ENCODE measurements at places on chromosomes 7 and 10.

GRCh38 chr7:23018750-23019149, 4.8 kb upstream of the HYCC1 start:
- DNase-seq = no peak

- DNase-seq = no peak
These were observed 52.7 kb upstream of the LAMB1 start for GRCh38 chr7:108055611-108056021.

GRCh38 chr7:5424749-5425506, 1.3 kb upstream of the TNRC18 start:
- DNase-seq = no peak

DNA sequence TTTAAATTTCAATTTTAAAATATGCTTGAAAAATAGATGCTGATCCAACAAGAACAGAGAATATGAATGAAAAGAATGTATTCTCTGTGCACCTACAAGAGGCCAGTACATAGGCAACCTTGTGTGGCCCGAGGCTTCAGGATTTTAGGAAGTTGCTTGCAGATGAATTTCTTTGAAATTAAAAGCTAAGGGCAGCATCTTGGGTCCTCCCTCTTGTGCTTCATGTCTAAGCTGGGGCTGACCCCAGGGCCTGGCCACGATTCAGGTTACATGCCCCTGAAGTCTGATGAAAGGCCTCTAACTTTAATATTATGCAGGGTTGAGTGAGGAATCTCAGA, 138.9 kb downstream of the BMPER start:
- no peak for DNase-seq

DNA sequence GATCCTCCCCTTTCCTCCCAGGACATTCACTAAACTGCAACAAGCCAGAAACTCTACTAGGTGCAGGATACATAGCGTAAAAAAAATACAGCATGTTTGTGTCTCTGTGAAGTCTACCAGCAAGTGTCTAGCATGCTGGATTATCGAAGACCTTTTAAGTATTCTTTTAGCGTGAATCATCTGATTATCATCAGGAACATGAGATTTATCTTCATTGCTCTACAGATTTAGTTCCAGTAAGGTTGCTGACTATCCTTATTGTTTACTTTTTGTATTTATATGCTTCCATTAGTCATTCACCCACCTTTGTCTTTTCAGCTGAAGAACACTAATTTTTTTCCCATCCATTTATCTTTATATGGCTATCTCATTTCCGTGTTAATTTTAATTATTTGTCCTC, 62.8 kb downstream of the PDZD8 start:
- DNase-seq = no peak
